ENCODE measurements at places on chromosomes 11 and 22. TPM values are rescaled to one million over a fixed set of nuclear protein-coding genes. Genes with fewer than 3 reads are reported as not detected.

- DNase-seq = peak; percentile 73
These were observed 38.7 kb upstream of the TTC36 start for GRCh38 chr11:118488480-118489109.

DNA sequence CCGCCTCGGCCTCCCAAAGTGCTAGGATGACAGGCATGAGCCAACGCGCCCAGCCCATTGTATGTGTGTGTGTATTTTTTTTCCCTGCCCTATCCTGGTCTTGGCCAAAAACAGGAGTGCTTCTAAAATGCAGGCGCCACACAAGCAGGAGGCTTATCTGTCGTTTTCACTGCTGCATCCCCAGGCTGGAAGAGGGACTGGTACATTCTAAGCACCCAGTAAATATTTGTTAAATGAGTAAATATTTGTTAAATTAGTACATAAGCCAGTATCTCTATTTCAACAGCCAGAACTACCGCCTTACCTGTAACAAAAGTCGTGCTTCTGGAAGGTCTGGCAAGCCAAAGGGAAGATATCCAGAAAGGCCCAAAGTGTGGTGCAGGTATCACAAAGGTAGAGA, 24.9 kb downstream of the ASCC2 start:
- DNase-seq = no peak

DNA sequence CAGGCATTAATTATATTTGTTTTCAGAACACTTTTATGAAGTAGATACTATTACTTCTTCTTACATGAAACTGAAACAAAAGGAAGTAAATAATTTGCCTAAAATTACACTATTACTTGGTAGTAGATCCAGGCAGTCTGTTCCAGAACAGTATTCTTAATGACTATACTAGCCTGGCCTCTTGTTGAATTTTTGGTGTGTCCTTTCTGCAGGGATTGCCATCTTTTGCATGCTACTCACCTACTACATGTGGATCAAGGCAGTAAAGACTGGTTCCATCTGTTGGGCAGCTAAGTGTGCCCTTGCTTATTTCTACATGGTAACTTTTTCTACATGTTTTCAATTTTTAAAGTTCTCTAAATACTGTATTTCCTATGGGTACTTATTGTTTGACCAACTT, 12.8 kb downstream of the STT3A start:
- DNase-seq = no peak

OR51B2 gene
- not detected for total RNA-seq

INPP5J gene
- 1.00 TPM for total RNA-seq

TSPO gene
- 448 TPM for total RNA-seq
